Activated T-helper 1 cell treated with Interleukin-2 at 50 U/mL for 16 hours (primary cell): ENCODE measurements at places on chromosomes 1 and 21.

GRCh38 chr1:76501586-76502219, 365.6 kb upstream of the ST6GALNAC5 start:
- DNase-seq, result no peak

GRCh38 chr1:163528710-163529348, 207.1 kb downstream of the NUF2 start:
- no peak for DNase-seq

GRCh38 chr21:16117851-16118590, 388.2 kb downstream of the USP25 start:
- DNase-seq, result no peak

DNA sequence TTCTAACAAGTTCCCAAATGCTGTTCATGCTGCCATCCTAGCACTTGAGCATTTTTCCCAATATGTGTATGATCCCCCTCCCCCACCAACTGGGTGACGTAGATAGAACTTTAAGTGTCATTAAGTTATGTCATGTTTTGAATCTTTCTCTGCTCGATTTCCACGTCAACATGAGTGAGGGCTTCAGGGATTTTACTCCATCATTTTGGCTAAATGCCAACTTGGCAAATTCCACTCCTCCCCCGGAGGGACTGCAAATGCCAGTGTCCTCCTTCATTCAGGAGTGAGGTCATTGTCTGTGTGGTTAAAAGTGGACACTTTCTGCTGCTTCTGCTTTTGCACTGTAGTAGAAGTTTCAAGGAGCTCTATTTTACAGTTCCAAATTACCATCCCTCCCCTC, 201.7 kb downstream of the FGGY start:
- DNase-seq, result no peak

DNA sequence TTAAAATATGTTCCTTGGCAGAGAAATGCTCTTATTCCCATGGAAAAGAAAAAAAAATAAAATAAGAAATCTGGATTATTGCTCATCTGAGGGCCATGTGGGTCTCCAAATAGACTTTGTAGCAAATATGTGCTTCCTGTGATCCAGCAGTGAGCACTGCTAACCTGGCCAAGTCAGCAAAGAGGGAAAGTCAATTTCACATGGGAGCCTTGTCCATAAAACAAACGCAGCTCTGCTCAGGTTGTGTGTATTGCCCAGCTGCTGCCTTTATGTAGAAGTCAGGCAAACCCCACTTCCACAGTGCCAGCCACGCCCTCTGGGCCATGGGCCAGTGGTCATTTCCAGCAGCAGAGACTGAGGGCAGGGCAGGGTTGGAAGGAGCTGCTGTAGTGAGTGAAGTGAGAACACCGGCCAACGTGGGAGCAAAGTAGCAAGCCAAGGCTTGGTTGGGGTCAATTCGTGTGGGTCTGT, 174.3 kb downstream of the LYPLAL1 start:
- DNase-seq, result no peak

DNA sequence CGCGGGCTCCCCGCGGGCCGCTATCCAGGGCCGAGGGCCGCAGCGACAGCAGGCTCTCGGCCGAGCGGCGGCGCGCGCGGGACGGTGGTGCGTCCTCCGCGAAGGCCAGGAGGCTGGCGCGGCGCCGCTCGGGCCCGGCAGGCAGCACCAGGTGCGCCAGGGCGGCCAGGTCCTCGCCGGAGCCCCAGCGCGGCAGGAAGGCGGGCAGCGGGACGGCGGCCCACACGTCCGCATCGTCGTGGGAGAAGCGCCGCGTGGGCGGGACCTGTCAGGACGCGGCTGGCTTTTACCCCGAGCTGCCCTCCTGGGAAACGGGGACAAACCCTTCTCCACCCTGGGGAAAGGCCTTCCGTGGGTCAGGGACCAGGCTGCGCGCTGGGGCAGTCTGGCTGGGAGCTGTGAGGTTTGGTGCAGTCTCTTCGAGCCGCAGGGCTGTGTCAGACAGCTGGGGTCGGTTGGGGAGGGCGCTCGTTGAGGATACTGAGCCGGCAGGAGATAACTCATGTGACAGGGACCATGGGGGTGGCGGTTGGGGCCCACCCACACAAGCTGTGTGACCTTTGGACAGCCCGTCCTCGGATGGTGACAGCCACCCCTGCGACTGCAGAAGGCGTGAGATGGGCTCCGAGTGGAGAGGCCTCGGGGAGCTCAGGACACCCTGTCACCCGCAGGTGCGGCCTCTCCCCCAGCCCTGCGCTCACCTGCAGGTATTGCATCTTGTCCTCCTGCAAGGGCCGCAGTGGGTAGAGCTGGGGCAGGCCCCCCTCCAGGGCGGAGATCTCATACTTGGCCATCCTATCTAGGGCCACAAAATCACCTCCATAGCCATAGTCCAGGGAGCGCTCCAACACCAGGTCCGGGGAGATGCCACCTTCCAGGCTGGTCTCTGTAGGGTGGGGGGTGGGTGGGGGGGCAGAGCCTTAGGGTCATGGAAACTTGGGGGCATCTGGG, 6.0 kb downstream of the HES3 start:
- no peak for DNase-seq

- no peak for DNase-seq
Observed at GRCh38 chr1:202105571-202106339, 17.0 kb upstream of the GPR37L1 start.

DNA sequence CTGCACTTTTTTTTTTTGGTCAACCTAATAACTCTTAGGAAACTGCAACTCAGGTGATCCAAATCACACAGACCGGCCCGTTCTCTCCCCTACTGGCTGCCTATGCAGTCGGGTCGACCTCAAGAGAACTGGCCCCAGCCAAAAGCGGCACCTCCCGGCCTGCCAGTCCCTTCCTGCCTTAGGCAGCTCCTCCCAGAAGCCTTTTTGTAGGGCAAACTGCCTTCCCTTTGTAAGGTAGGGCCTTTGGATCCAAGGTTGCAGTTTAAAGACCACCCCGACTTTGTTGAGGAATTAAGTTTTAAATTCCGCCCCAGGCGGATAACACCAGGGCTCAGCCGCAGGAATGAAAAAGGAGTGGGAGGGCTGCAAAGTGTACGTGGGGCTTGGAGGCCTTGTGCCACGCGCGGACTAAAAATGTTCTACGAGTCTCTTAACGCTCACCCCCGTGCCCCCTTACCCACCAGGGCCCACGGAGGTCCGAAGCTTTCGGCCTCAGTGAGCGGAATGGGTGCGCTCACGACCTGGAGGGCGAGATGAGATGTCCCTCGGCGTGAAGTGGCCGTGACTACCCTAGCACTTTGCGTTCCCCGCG, 642 bp upstream of the ST3GAL3 start:
- DNase-seq, result no peak

DNA sequence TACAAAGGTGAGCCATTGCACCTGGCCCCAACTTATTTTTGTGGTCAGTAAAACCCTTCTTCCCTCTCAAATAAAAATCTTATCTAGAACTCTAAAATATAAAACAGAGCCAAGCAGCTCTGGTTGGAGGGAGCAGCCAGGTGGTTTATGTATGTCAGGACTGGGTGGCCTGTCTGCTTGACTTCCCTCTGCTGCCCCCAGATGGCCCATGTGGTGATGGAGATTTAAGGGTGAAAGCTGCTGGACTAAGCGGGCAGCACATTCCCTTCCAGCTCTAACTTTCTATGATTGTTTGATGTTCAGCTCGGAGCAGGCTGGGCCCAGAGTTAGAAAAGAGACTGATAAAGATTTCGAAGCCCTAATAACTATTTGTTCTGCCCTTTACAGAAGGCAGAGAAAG, 11.9 kb upstream of the PAQR6 start:
- no peak for DNase-seq

GRCh38 chr1:25544819-25545218, 1.4 kb downstream of the LDLRAP1 start:
- no peak for DNase-seq

GRCh38 chr1:16212251-16212961, at the start of gene ARHGEF19:
Gene ARHGEF19 (minus strand): TSS chr1:16212652. CDS start chr1:16209054, 3,598 bp downstream.
- DNase-seq, result no peak
